ENCODE measurements at places on chromosomes 1 and 21.

DNA sequence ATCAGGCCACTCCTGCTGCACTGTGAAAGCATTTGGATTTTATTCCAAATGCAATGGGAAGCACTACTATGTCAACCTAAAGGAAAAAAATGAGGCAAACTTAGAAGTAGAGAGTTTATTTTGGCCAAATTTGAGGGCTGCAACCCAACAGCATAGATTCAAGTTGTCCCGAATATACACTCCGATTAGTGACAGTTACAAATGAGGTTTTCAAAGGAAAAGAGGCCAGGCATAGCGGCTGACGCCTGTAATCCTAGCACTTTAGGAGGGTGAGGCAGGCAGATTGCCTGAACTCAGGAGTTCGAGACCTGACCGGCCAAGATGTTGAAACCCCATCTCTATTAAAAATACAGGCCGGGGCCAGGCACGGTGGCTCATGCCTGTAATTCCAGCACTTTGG, 78.9 kb upstream of the PUM1 start:
- DNase-seq = no peak

DNA sequence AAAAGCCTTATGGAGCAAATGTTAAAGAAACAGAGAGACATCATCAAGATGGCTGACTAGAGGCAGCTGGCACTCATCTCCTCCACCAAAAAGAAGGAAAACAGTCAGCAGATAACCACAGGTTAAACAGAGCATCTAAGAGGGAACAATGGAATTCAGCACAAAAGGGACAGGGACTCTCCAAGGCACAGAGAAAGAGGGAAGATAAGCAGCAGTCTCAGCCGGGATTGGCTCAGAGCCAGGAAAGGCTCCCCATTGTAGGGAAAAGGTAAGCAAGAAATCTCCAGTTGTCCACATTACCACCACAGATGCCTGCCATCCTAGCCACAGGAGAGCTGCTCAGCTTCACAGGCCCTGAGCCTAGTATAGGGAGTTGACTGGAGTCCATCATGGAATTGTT, 605.5 kb downstream of the SMYD3 start:
- DNase-seq = no peak

- DNase-seq = no peak
Observed at GRCh38 chr1:153903841-153904455, 18.8 kb downstream of the GATAD2B start.

DNA sequence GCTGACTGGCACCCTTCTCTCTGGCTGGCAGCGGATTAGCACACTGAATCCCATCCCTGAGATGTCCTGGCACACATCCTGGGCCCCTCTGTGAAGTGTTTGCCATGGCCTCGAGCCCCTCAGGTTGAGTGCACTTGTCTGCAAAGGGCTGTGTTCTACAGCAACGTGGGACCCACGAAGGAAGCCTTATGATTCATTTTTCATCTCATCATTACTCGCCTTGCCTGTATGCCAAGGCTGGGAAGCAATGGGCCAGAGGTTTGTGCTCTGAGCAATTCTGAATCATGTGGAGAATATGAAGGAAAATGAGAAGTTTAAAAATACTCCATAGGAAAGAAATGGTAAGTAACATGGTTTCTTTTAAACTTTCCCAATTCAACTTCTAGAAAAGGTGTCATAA, 124.8 kb upstream of the LMO4 start:
- no peak for DNase-seq

DNA sequence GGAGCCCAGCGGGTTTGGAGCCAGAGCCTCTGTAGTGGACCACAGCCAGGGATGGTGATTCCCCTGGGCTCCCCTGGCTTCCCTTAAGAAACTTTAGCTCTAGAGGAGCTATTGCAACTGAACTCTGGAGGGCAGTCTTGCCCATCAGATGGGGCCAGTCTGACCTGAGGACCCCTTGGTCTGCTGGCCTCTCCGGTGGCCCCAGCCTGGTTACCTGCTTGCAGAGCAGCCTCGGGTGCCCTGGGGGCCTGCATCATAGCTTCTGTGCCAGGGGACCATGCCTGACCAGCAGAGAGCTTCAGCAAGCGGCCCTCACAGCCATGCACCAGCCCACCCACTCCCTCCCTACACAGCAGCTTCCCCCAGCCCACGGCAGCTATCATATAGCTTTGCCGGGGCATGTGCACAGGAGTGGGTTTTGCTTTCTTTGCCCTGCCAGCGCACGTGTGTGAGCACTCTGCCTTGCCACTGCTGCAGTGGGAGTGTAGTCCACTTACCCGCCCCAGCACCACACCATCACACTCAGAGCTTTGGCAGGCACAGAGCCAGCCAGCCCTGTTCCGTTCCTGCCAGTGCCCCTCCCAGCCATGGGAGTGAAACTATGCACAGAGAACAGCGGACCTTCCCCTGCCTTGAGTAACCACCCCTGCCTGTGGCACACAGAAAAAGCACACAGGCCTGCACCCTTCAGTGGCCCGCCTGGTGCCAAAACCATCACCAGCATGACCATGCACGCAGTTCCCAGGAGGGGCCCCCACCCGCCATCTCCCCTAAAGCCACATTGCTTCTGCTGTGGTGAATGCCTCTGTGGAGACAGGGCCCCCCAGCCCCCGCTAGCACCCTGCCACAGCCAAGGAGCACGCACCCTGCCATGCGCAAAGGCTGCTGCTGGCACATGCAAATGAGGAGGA, 442.9 kb upstream of the NEGR1 start:
- DNase-seq = no peak

DNA sequence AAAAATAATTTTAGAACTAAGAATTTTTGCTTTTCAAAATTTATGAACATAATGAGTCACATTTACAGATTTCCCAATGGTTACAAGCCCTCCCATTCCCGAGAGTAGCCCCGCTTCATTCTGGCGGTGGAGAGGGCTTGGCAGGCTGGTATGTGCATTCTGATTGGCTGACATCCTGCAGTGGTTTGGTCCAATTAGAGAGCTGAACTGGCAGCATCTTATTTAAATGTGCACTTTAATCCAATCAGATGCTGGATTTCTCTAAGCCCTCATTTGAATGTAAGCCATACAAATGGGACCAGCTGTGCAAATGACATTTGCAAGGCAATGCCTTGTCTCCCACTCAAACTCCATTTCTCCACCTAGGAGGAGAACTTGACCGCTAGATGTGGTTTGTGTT, 18.0 kb upstream of the TRIM17 start:
- DNase-seq = no peak

- no peak for DNase-seq
Observed at GRCh38 chr1:46562498-46562897, 11.1 kb upstream of the KNCN start.

DNA sequence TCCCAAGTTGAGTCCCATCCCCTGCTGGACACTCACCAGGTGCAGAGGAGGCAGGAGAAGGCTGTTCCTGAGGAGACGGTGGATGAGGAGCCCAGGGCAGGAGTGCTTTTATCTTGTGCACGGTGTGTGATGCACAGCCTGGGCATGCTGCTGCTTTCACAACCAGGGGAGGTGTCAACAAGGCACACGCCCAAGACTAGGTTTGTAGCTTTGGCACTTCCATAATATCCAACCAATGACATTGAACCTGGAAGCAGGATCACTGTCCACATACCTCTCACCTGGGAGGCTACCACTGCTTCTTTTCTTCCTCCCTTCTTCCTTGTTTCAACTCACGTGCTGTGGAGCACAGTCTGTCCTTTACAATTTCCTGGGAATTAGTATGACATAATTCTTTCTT, at the start of gene LCE3D:
LCE3D (minus strand) TSS at position 84 of the 400 bp plus-strand sequence. CDS start 580 bp downstream, outside the sequence.
- no peak for DNase-seq

DNA sequence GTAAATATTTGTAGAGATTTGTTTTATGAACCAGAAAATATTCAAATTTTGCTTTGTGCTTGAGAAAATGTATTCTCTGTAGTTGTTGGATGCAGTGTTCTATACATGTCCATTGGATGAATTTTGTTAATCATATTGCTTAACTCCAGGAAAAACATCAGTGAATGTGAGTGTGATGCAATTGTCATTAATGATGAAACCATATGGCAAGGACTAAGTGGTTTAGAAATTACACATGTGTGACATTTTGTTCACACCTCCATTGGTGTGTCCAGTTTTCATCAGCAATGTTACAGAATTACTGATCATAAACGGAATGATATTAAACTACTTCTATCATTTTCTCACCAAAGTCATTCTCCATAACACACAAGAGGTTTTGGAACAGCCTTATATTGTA, 151.8 kb upstream of the ST6GALNAC5 start:
- no peak for DNase-seq

All from right forelimb (tissue), 1 donor.